Stimulated activated CD4-positive, alpha-beta T cell treated with anti-CD3 and anti-CD28 coated beads, TNF-alpha, amount 100 ng/mL, for 24 hours (primary cell): ENCODE measurements at places on chromosomes 1 and 21.
A peak's percentile ranks its signal among the peaks of the same experiment; 100 is the strongest.

DNA sequence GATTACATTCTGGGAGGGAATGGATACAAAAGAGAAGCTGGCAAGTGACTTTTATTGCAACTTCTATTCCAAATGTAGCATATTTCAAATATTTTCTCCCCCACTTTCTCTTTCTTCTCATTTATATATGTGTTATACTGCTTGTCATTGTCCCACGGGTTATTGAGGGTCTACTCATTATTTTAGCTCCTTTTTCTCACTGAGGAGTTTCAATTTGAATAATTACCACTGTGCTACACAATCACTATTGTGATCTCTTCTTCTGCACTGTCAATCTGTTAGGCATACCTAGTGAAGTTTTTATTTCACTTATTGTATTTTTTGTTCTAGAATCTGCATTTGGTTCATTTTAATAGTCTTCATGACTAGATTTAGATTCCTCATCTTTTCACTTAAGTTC, 339.7 kb downstream of the PTPRC start:
- no peak for DNase-seq

GRCh38 chr1:161502181-161502580, 3.1 kb upstream of the FCGR2A start:
- no peak for DNase-seq

DNA sequence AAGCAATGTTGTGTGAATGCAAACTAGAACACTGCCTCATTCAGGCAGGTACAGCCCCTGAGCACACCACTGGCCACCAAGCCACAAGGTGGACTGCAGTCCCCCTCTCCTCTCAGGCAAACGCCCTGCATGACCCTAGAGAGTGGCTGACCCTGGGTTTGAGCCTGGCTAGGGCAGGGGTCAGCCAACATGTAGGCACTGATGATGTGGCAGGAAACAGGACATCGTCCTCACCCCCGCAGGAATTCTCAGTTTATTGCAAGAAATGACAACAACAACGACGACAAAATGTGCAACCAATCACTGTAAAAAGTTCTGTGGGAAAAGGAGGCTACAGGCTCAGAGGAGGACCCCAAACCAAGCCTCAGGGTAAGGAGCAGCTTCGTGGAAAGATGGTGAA, 81.3 kb downstream of the OMA1 start:
- DNase-seq = no peak

GRCh38 chr1:203177470-203178039, 1.9 kb upstream of the MYBPH start:
- DNase-seq = no peak

GRCh38 chr21:43923391-43923790, 58.4 kb downstream of the AGPAT3 start:
- DNase-seq = no peak

DNA sequence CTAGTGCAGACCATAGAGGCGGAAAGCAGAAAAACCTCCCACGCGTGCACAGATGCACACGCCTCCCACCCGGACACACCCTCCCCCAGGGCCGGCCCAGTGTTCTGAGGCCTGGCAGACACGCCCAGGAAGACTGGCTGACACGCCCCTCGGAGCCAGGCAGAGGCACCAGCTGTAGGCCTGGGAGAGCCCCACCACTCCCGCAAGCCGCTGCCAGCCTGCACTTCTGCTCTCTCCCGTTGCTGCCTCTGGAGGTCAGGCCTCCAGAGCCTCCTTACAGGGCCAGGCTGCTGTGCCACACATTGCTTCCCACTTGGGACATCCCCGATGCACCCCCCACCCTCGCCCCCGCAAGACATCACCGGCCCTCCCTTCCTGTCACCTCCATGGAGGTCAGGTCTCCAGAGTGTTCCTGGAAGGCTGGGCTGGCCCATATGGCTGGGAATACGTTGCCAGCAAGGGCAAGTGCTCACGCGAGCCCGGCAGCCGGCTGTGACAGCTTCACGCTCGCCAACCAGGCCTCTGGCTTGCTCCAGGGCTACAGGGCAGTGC, 40.4 kb downstream of the CASZ1 start:
- peak; percentile 7 for DNase-seq
